ENCODE measurements at places on chromosomes 7 and 10.

GRCh38 chr10:7933262-7933661, 115.0 kb downstream of the TAF3 start:
- peak; percentile 15 for DNase-seq

- no peak for DNase-seq
Measured at GRCh38 chr7:17696422-17696821, 243.9 kb downstream of the SNX13 start.

- DNase-seq, result no peak
Measured at GRCh38 chr10:127040756-127041155, 135.5 kb downstream of the DOCK1 start.

DNA sequence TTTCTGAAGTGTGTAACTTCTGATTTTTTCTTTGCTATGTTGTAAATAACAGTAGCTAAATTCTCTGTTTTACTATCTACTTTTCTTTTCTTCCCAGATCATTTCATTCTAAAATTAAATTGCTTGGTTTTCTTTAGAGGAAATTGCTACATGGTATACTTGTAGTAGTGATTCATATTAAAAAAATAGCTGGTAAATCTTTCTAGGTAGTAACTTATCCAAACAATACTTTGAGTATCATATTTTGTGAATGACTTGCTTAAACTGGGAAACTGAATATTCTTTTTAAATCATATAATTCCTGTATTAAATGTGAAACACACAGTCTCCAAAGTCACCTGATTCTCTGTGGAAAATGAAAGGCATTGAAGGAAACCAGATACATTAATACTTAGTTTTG, 85.5 kb downstream of the ZNRF2 start:
- no peak for DNase-seq

DNA sequence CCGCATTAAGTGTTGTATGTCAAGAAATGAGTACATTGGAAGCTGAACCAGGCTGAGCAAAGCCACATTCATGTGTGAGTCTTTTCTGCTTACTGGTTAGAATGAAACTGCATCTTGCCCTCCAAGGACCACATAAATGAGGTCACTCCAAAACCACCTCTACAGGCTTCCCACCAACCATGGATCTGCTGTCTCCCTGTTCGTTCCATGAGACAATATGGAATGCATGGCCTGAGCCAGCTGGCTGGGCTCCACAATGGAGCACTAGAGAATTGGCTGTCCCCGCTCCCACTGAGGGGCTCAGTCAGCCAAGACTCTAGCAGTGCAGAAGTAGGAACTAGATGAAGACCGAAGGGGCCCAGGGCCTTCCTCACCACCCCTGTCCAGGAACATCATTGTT, 120.8 kb downstream of the TNS3 start:
- no peak for DNase-seq

- no peak for DNase-seq
Measured at GRCh38 chr10:61890430-61890829, 11.1 kb upstream of the ARID5B start.

DNA sequence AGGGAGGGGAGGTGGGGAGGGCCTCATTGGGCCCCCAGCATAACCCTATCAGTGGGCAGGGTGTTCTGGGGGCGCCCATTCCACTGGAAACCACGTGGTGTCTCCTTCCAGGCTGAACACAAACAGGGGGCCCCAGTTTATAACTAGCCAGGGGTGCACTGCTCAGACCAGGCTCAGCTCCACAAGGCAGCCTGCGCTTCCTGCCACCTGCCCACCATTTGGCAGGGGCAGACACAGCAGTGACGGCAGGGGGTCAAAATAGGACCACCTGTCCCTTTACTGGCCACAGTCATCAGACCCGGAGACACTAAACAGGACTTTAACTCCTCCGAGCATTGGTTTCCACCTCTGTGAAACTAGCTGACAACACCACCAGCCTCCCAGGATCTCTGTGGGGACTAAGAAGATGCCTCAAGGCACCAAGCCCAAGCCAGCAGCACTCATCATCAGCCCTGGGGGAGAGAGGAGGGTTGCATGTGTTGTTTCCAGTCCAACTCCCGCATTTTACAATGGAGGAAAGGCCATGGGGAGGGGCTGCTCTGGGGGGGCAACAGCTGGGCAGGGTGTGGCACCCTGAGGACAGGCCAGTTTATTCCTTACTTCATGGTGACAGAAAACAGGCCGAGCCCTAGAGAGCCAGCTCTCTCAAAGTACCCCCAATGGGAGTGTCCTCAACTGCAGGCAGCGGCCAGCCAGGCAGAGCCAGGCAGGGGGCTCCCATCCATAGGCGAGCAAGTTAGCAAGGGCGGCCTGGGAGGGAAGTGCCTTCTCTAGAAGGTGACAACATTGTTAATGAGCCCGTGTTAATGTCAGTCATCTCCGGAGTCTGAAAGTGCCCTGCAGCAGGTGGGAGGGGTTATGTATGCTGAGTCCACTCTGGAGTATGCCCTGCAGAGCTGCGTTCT, 127.6 kb downstream of the TNS3 start:
- no peak for DNase-seq

DNA sequence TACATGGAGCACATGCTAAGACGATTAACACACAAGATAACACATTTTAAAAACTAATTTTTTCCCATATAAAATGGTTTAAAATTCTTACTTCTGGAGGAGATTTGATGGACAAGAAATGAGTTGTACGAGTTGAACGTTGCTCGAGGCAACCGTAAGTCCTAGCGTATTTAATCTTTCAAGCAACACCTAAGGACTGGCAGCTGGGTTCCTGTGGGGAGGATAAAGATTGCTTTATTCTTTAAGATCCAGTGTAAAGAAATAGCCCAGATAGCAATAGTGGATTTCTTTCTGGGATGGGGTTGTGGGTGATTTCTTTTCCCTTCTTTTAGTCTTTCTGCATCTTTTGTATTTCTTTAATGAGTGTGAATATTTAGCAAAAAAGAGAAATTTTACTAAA, 9.8 kb downstream of the TBXAS1 start:
- peak; percentile 13 for DNase-seq

DNA sequence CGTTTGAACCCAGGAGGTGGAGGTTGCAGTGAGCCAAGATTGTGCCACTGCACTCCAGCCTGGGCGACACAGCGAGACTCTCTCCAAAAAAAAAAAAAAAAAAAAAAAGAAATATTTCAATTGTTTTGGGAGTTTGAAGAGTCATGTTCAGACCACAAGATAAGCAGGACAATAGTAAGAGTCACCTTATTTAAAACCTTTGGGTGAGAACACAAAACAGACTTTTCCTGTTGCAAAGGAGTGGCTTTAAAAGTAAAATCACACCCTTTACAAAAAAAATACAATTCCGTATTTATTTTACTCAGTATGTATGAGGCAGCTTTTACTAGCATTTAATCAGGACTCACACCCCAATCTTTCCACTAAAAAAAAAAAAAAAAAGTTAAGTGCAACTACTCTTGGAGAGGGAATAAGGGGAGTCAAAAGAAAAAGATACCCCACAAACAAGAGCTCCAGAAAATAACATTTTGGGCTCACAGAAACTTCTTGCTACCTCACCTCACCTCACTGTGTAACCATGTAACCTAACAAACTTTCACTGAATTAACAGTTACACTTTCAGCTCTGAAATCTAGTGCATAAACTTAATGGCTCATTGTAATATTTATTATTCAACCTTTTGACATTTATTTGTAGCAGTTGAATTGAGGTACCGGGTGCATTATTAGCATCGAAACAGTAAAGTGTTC, 11.2 kb downstream of the SKIDA1 start:
- DNase-seq, result peak; percentile 50
